ENCODE measurements at places on chromosomes 1 and 21.

- no peak for DNase-seq
These were observed 47.3 kb downstream of the GPR161 start for GRCh38 chr1:168089326-168089978.

DNA sequence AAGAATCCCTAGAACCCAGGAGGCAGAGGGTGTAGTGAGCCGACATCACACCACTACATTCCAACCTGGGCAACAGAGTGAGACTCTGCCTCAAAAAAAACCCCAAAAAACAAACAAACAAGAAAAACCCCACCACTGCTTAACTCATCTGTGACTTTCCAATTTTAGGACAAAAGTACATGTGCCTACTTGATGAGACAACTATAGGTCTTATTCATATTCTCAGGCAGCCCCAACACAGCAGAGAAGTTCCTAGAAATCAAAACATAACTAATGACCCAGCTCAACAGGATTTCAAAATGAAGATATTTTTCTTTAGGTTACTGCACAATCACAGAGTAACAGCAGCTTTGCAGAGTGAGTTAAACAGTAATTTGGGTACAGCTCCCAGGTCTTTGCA is 26.4 kb downstream of the TIAM1 start:
- DNase-seq: no peak

DNA sequence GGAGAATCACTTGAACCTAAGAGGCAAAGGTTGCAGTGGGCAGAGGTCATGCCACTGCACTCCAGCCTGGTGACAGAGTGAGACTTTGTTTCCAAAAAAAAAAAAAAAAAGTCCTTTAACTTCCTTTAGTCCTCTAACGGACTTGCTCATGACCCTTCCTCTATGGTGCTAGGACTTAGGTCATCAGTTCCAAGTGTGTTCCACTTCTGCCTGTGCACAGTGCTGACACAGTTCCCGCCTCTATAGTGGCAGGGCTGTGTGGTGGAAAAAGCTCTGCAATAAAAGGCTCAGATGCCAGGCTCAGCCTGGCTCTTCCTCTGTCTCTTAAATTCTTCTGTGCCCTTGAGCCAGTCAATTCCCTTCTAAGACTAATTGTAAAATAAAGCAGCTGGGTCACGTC is 22.0 kb downstream of the CC2D1B start:
- DNase-seq: no peak

DNA sequence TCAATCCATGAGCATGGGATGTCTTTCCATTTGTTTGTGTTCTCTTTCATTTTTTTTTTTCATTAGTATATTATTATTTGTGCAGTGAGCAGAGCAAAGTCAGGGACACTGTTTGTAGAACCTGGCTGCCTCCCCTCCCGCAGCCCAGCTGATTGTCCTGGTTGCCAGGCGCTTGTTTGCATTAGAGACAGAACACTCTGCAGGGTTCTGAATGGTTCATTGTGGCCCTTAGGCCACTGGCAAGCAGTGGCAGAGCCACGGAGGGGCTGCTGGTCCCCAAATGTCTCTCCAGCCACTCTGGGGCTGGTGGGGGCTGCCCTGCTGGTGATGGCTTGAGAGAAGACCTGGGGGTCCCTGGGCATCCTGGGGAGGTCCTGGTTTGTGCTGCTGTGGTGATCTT is 29.0 kb downstream of the ETS2 start:
- no peak for DNase-seq

DNA sequence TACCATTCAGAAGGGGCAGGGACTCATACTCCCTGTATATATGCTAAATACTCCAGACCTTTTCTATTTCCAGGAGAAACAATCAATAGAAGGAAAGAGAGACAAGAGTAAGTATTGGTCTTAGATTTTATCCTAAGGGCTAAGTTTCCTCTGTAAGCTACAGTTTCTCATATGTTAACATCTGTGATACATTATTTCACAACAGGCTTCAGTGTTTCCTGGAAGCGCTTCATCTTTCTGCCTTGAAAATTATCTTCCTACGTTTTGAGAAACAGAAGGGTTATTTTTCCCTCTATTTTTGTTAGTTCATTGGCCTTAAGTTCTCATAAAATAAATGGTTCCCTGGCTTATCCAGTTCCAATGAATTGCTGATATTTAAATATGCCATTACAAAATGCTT is 15.6 kb downstream of the FMO1 start:
- no peak for DNase-seq

All from GM04503 (cell line).